ENCODE measurements at places on chromosomes 2 and 18. TPM values are rescaled to one million over a fixed set of nuclear protein-coding genes. Genes with fewer than 3 reads are reported as not detected.

DNER gene
- 1.1 TPM for total RNA-seq

RAX gene
- total RNA-seq = not detected

MBD1 gene
- 30.2 TPM for total RNA-seq

EMX1 gene
- not detected for total RNA-seq

ATP5MC3 gene
- total RNA-seq = 254 TPM

CIDEA gene
- not detected for total RNA-seq

- H3K4me3 ChIP-seq = no peak overlapping the region
- H3K27me3 ChIP-seq = no peaks in the 10 kb centered on the region
Measured at GRCh38 chr2:9610781-9611548, 19.8 kb downstream of the YWHAQ start.

DNA sequence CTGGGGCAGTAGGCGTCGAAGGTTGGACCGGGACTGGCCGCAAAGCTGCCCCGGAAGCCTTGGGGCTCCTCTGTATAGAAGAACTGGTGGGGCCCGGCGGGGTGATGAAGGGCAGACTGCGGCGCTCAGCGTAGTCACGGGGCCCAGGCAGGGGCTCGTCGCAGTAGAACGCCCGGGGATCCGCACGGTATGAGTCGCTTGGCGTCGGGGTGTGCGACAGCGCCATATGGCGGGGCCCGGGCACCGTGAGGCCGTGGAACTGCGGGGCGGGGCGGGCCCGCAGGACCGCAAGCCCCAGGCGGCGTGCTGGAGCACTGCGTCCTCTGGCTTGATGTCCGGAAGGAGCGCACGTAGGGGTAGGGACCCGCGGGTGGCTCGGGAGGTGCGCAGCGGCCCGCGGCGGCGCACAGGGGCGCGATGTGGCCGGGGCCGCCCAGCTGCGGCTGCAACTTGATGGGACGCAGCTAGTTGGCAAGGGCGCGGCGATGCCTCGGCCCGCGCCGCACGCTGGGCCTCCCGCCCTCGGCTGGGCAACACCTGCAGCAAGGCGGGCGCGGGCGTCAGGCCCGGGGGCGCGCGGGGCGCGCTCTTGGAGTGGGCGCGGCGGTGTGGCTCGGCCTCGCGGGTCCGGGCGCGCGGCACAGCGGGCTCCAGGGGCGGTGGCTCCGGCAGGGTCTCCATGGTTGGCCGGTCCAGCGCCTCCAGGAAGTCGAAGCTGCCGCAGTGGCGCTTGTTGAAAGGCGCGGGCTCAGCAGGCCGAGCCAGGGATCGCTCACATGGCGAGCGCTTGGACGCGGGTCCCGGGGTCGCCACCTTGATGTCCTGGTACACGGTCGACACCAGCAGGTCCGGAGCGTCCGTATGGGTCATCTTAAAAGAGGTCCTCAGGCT is 251.4 kb downstream of the ANKRD30B start:
- peak overlapping the region; percentile 43 for H3K4me3 ChIP-seq
- H3K4me1 ChIP-seq = no peaks in the 10 kb centered on the region
- DNase-seq = no peak
- no peak overlapping the region for H3K27ac ChIP-seq
- no peaks in the 10 kb centered on the region for H3K36me3 ChIP-seq

DNA sequence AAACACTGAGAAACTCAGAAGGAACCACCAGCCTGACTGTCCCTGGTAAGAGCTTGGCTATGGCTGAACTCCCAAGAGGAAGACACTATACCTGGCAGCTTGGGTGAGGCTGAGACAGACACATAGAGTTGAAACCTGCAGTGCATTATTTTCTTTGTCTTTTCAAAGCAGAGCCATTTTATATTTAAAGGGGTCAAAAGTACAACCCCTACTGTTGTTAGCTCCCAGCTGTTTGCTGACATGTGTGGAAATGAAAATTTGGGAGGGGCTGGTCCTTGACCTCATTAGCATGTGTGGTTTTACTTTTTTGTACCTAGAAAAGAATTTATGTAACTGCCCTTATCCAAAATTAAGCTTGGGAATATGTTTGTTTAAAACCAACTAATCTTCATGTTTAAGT is 309.0 kb downstream of the RPRM start:
- H3K27me3 ChIP-seq = no peaks in the 10 kb centered on the region
- H3K27ac ChIP-seq = no peak overlapping the region
- H3K36me3 ChIP-seq = no peaks in the 10 kb centered on the region
- no peak overlapping the region for H3K4me3 ChIP-seq
- no peak for DNase-seq

DNA sequence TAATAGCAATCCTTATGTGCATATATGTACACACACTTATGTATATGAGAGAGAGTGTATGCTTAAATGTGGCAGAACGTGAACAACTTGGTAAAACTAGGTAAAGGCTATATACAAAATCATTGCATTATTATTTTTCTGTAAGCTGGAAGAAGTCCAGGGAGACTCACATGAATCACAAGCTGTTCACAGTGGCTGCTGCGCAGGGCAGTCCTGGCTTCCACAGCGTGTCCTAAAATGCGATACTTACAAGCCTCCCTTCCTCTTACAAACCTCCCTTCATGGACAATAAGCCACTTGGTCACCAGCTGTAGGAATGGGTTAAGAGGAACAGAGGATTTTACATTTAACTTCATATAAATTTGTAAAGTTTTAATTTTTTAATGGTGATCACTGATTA is 114.9 kb upstream of the AGAP1 start:
- H3K27ac ChIP-seq = no peak overlapping the region
- peaks cover 5% of the 10 kb centered on the region for H3K4me1 ChIP-seq
- no peaks in the 10 kb centered on the region for H3K27me3 ChIP-seq
- no peak overlapping the region for H3K4me3 ChIP-seq
- H3K36me3 ChIP-seq = no peaks in the 10 kb centered on the region

DNA sequence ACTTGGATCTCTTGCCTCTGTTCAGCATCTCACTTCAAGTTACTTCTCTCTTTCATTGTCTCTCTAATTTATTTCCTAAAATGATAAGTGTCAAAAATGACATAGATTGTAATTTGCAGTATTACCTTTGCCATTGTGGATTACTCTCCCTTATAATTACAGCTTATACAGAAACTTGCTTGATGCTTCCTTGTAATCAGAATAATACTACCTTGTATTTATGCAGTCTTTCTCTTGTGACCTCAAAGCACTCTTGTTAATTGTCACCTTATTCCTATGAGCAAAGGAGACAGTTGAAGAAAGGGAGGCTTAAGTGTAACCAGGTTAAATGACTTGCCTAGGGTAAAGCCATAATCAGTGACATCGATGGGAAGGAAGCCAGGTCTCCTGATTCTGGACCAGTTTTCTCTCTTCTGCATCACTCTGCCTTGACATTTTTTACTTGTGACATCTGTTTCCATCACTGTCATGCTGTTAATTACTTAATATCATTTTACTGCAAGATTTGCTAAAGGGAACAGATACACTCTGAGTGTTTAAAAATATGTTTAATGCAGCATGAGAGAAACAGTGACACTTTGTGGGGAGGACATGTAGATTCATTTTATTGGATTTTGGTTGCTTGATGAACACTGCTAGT is 388.6 kb downstream of the PARD3B start:
- no peak for DNase-seq
- H3K27ac ChIP-seq = no peak overlapping the region
- no peak overlapping the region for H3K4me3 ChIP-seq
- H3K36me3 ChIP-seq = no peaks in the 10 kb centered on the region
- H3K27me3 ChIP-seq = no peaks in the 10 kb centered on the region

GRCh38 chr18:43389163-43389562 is 111.9 kb upstream of the SYT4 start:
- no peaks in the 10 kb centered on the region for H3K36me3 ChIP-seq
- DNase-seq = no peak
- no peak overlapping the region for H3K27ac ChIP-seq
- no peaks in the 10 kb centered on the region for H3K4me1 ChIP-seq
- no peaks in the 10 kb centered on the region for H3K27me3 ChIP-seq

- H3K27me3 ChIP-seq = no peaks in the 10 kb centered on the region
- no peak for DNase-seq
- H3K4me3 ChIP-seq = no peak overlapping the region
- no peaks in the 10 kb centered on the region for H3K4me1 ChIP-seq
- H3K27ac ChIP-seq = no peak overlapping the region
Measured at GRCh38 chr18:33802955-33803354, 224.9 kb downstream of the ASXL3 start.

DNA sequence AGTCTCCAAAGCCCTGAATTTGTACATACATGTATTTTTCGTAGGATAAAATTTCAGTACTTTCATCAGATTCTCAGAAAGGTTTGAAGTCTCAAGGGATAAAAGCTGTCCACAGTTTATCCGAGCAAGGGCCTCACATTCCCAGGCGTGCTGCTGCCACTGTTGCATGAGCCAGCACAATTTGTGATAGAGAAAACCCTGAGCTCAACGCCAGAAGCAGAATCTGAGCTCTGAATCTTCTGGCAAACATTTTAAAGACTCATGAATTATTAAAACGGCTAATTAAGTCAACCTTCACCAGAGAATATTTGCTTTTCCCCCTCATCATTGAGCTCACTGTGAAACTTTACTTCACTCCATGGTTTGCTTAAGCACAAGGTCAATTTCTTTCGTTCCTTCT is 38.5 kb upstream of the STPG4 start:
- H3K27me3 ChIP-seq = no peaks in the 10 kb centered on the region
- H3K4me1 ChIP-seq = peaks cover 90% of the 10 kb centered on the region
- peak overlapping the region; percentile 12 for H3K4me3 ChIP-seq
- peak overlapping the region; percentile 83 for H3K27ac ChIP-seq
- no peak for DNase-seq
- no peaks in the 10 kb centered on the region for H3K36me3 ChIP-seq

DNA sequence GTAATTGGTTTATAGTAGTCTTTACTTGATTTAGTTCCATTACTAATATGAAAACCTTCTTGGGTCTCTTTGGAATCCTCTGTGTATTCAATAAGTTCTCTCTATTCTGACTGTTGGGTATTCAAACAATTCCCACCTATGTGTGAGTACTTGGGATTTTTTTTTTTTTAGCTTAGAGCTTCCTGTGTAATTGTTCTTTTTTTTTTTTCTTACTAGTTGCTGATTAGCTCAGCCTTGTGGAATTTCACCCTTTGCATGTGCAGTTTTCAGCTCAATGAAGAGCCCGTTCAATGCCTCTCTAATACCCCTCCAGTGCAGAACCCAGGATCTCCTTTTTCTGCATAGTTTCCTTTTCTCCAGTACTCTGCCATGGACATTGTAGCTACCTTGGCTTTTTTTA is 339.1 kb upstream of the GALNT5 start:
- H3K27ac ChIP-seq = no peak overlapping the region
- H3K4me1 ChIP-seq = no peaks in the 10 kb centered on the region
- no peak overlapping the region for H3K4me3 ChIP-seq
- no peaks in the 10 kb centered on the region for H3K27me3 ChIP-seq
- no peaks in the 10 kb centered on the region for H3K36me3 ChIP-seq

DNA sequence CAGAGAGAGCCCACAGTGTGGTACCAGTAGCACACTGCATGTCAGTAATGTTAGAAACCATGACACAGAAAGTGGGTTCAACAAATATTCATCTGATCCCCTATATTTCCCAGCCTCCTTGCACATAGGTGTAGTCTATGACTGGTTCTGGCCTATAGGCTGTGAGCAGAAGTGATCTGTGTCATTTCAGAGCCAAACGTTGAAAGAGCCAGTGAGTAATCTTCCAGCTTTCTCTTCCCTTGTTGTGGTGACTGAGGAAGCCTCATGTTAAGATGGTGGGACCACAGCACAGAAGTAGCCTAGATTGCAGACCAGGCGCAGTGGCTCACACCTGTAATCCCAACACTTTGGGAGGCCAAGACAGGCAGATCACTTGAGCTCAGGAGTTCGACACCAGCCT is 4.1 kb downstream of the TMEM237 start:
- H3K27me3 ChIP-seq = no peaks in the 10 kb centered on the region
- H3K4me3 ChIP-seq = no peak overlapping the region
- H3K36me3 ChIP-seq = peaks cover 11% of the 10 kb centered on the region
- peaks cover 6% of the 10 kb centered on the region for H3K4me1 ChIP-seq

GRCh38 chr2:130328710-130329109 is 14.0 kb upstream of the IMP4 start:
- H3K27ac ChIP-seq = no peak overlapping the region
- H3K4me3 ChIP-seq = no peak overlapping the region
- no peaks in the 10 kb centered on the region for H3K36me3 ChIP-seq
- H3K27me3 ChIP-seq = peaks cover 11% of the 10 kb centered on the region
- peaks cover 15% of the 10 kb centered on the region for H3K4me1 ChIP-seq
- DNase-seq = peak; percentile 36
